ENCODE measurements at places on chromosomes 5 and 9.

GRCh38 chr5:148825716-148826052, 727 bp upstream of the ADRB2 start:
- DNase-seq, result no peak

GRCh38 chr9:132880324-132880661, 1.6 kb downstream of the SPACA9 start:
- DNase-seq, result no peak

GRCh38 chr5:145936401-145937131, at the start of gene SH3RF2:
SH3RF2 (plus strand) TSS chr5:145936578; CDS start chr5:145937929, 1,351 bp downstream.
- no peak for DNase-seq

DNA sequence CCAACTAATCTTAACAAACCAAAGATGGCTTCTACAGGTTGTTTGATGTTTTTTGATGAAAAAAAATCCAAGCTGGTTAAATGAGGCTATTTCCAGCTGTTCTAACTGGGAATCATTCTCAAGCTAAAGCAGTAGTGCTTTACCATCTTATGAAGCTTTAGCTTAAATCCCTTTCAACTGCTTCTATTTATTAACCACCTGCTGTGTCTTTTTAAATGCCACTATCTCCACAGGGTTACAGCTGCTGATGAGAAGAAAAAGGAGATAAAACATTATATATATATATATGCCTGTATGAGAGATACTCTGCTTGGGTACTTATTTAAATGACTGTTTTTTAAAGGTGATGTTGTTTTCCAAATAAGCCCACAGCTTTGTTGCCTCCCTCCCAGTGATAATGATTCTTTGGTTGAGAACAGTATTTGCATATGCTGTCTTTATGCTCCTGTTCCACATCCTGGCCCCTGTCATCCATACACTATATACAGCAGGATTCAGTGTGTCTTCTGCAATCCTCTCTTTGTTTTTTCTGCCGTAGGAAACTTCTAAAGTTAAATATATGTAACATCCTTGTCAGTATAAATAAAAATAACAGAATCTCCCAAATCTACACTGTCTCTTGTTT, 164.0 kb downstream of the PAM start:
- DNase-seq, result no peak

DNA sequence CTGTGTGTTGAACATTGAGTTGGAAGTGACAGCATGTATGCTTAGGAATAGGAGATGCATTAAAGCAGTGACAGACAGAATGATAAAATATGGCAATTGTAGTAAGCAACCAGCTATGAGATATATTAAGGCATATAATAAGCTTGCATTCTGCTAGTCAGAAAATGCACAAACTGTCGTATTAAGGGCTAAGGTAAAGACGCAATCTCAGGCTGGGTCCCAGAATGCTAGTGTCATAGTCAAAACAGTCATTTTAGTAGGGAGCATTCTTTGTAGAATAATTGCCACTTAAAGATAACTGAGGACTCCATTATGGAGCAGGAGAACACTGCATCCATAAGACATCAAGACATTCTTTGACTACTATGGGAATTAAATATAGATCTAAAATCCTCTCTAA, 1369.7 kb upstream of the C9orf72 start:
- DNase-seq, result no peak

Data from mesenteric fat pad (tissue), 1 donor.